ENCODE measurements at places on chromosomes 16 and 17.

DNA sequence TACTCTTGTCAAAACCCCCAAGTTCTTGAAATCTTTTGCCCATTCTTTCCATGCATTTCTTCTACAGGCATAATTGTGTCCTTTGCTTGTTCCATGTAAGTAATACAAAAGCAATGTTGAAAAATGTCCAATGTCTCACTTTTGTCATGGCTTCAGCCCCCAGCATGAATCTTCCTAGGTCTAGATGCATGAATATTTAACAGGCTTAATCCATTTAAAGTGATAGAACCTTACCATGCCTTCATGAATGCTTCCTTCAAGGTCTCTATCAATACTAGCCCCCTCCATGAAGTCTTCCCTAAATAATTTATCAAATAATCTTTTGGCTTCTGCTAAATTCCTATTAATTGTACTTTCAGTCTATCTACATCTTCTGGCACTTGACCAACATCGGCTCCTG, 46.1 kb upstream of the ANKFY1 start:
- peak; percentile 54 for DNase-seq

DNA sequence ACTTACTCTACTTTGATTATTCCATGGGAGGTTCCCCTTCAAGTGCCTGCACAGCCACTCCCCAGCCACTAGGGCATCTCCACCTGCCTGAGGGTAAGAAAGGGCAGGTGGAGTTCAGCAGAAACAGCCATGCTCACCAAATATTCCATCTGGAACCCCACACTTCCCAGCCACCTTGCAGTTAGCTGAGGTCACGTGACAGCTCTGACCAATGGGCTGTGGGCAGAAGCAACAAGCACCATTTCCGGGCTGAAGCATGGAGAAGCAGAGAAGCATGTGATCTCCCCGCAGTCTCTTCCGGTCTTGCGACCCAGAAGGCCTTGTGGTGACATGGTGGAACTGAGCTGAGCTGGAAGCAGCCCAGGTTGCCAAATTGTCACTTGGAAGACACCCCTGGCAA, 108.6 kb downstream of the CCT6B start:
- DNase-seq = no peak

GRCh38 chr17:40452216-40452787, 9.1 kb downstream of the IGFBP4 start:
- no peak for DNase-seq

- no peak for DNase-seq
These were observed 95.9 kb downstream of the RPTOR start for GRCh38 chr17:80640366-80641084.

DNA sequence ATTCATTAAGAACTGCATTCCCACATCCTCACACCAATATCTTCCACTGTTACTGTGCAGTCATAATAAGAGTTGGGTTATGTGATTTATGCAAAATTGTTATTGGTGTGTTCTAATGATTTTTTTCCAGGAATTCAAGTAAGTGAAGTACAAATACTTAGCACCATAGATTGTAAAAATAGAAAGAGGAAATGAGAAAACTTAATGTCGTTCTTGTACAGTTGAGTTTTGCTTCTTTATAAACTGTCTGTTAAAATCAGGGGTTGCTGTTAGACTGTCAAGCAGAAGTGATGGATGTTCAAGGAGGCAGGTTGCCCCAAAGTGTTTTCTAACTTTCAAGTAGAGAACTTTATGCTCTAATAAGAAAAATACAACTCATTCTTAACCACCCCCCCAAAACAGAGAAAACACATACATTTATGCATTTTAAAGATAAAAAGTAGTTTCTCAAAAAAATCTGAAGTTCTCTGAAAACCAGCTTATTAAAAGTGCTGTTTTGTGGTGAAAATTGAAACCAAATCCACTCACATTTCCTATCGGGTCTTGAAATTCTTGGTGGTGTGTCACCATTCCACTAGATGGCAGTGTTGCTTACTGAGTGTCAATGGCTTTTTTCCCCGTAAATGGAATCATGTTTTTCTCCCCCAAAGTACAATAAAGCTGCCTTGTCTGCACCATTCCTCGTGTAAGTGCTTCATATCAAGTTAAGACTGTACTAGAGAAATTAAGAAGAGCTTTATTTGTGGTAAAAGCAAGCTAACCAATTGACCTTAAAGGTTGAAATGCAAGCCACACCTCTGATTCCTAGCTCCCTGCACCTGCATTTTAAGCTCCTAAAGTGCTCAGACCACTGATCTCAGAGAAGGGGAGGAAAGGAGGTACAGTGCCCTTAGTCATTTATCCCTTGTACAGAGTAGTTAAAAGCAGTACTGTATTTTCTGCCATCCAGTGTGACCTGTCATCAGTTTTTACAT, 4.7 kb upstream of the IGSF6 start:
- DNase-seq = peak; percentile 83

DNA sequence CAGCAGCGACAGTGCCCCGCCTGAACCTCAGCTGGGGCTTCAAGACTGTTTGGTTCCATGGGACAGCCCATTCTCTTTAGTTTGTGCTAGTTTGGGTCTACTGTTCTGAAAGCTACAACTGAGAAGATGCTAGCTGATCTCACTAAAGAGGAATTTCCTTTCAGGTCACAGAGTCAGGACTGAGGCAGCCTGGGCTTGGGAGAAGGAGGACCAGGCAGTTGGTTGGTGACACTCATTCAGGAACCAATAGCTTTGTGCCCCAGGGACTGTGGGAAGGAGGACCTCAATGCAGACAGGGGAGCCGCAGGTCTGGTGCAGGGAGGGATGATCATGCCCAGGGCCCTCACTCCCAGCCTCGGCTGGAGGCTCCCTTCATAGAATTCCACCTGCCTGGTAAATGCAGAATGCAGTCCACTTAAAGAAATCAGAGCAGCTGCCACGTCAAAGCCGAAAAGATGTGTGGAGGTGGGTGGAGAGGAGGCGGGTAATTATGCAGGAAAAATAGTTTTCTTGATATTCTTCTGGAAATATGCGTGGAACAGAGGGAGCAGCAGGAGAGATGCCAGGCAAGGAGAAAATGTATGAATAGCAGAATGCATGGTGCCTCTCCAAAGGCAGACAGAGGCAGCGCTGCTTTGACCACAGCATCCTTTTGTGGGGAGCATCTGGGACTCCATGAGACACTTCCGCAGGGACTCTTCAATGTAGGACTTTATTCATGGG, 32.6 kb upstream of the ZFP90 start:
- no peak for DNase-seq

DNA sequence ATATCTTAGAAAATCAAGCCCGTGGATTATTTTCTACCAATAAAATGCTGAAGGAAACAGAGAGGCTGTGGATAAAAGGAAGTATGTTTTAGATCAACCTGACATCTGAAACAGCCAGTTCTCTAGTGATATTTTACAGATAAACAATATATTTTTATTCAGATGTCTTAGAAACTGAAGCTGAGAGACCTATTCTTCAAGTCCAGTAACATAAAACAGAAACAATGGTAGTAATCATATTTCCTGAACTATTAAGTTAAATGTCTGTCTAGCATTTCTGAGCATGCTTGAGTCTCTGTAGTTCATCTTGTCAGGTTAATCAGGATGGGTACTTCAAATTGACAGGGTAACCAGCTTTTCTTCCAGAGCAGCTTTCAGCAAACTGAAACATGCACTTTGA, 449.6 kb upstream of the TOM1L1 start:
- DNase-seq = no peak

- peak; percentile 51 for DNase-seq
These were observed 889 bp upstream of the ZNF423 start for GRCh38 chr16:49856672-49857330.

GRCh38 chr17:43543300-43543699, 2.8 kb downstream of the ETV4 start:
- DNase-seq = no peak

GRCh38 chr16:57471852-57472664, 9.6 kb downstream of the POLR2C start:
- DNase-seq = no peak

- no peak for DNase-seq
These were observed 8.8 kb downstream of the MMP25 start for GRCh38 chr16:3054965-3055733.

- DNase-seq = no peak
These were observed 5.0 kb downstream of the ACLY start for GRCh38 chr17:41913798-41914197.

GRCh38 chr17:17696085-17696484, 14.8 kb downstream of the RAI1 start:
- no peak for DNase-seq

- no peak for DNase-seq
These were observed 35.8 kb upstream of the HAPSTR1 start for GRCh38 chr16:9055661-9056060.

DNA sequence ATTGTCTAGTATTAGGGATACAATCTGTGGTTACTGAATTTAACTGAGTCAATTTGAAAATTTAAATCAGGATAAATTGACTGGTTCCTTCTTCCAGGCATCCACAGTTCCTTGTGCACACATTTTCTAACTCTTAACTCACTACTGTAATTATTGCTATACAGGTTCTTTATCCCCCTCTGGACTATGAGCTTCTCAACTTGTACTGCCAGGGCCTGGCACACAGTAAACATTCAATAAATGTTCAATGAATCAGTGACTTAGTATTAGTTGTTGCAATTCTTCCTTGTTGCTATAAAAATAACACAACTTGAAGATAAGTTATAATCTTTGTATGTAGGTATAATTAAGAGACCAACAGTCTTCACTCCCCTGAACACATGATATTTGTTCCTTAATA, 67.9 kb downstream of the SSH2 start:
- DNase-seq = no peak

DNA sequence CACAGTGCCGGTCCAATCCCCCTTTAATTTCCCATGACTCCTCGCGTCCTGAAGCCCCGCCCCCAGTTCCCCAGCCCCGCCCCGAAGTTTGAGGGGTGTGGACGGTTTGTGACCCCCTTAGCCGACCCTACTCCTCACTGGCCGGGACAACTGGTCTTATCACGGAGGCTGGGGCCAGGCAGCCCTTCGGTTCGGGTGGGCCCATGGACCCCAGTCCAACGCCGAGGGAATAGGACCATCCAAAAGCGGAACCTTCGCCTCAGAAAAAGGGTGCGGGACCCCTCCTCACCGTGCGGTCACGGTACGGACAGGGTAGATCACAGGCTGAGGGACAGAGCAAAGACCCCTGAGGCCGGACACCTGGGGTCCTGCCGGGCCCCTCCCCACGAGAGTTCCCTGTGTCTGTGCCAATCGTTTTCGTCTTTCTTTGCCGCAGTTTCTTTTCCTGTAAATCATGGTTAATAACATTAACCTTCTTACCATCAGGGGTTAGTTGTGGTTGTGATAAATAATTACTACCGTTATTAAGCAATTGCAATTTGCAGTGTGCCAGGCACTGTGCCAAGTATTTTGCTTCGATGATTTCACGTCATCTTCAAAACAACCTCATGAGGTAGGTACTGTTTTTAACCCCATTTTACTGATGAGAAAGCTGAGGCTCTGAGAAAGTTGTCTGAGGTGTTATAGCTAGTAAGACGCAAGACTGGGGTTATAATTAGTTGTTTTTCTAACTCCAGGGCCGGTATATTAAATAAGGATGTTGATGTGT, 543 bp downstream of the TMUB2 start:
- DNase-seq = no peak

Measured in pons (tissue), 1 donor.